Activated T-helper 1 cell treated with Interleukin-2 at 50 U/mL for 16 hours (primary cell): ENCODE measurements at places on chromosomes 3 and 15.

- DNase-seq, result no peak
Observed at GRCh38 chr3:39168156-39168780, 14.9 kb upstream of the CSRNP1 start.

GRCh38 chr3:152204218-152204617 lies 64.5 kb upstream of the MBNL1 start:
- no peak for DNase-seq

DNA sequence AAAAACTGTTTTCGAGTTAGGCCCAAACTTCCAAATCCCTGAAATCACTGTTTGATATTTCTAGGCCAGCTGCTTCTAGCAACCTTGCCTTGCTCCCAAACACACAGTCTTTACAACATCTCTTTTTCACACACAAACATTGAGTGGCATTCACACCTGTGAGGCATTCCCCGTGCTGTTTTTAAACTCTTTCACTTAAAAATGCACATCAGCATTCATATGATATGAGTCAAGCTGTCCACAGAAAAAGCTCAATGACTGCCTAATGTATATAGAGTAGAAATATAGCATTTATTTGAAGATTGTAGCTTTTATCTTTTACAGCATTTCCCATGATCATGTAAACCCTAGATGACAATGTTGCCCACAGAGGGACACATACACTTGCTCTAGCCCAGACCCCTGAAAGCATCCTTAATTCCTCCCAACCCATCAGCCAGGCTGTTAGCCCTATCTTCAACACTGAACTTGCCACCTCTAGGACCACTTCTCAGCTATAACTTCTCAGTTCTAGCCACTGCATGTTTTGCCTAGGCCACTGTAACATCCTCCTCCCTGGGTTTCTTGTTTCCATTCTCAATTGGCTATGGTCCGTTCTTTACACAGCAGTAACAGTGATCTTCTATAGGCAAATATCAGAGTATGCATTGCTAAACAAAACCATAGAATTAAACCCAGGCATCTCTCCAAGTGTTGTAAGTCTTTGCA lies 782.6 kb downstream of the DIPK2A start:
- no peak for DNase-seq

DNA sequence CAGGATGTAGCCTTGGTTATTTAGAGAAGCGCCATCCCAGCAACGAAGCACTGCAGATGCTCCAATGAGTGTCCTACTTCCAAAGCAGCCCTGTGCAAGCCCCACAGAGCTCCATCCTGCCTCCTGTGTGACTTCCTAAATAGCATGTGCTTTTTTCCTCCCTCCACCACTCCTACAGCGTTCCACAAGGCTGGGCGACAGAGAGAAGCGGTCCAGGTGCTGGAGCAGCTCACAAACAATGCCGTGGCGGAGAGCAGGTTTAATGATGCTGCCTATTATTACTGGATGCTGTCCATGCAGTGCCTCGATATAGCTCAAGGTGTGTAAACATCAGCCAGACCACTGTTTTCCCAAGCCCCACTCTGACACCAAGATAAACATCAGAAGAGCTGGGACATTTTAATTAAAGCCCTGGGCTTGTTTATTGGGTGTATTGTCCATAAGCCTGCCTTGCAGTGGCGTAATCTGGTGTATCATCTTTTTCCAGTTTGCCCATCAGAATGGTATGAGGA lies 22.2 kb upstream of the RHO start:
- no peak for DNase-seq

GRCh38 chr15:87669846-87670245 lies 586.7 kb downstream of the NTRK3 start:
- no peak for DNase-seq

DNA sequence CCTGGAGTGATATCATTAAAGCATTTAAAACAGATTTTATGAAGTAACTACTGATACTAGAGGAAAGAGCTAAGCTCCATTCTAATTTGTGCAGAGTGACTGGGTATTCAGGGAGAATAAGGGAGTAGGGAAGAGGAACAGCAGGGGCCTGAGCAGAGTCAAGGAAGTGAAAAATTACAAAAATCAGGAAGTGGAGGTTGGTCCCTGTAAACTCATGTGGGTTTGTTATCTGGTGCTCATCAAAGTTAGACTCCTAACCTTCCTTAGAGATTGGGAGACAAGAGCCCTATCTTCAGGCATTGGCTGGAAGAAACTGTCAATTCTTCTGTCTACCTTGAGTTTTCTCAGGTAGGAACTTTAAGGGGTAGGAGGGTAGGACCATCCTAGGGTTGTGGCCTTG lies 82.5 kb downstream of the NEK11 start:
- DNase-seq, result no peak
